IPS DF 6.9 (cell line): ENCODE measurements at places on chromosomes 7 and 10.

- no peak for DNase-seq
Measured at GRCh38 chr10:66671064-66671463, 254.8 kb upstream of the LRRTM3 start.

GRCh38 chr7:131145770-131146169 is 181.9 kb upstream of the MKLN1 start:
- DNase-seq = no peak

DNA sequence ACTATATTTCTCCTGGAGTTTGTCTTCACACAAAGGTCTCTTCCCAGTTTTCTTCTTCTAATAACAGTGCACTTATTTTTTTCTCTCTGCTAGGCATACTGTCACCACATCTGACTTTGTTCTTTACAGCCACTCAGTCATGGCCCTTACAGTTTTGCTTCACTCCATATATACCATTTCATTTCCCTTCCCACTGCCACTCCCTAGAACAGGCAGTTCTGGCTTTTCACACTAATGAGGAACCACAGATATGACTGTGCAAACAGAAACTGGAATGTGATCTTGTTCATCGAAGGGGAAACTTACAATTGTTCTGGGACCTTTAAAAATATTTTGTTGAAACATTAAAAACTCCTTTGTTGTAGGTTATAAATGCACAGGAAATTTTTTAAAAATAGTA is 67.3 kb downstream of the EPDR1 start:
- no peak for DNase-seq

- no peak for DNase-seq
Measured at GRCh38 chr7:158028971-158029370, 558.7 kb downstream of the PTPRN2 start.

GRCh38 chr7:42931447-42931833 is 534 bp downstream of the PSMA2 start:
- no peak for DNase-seq

DNA sequence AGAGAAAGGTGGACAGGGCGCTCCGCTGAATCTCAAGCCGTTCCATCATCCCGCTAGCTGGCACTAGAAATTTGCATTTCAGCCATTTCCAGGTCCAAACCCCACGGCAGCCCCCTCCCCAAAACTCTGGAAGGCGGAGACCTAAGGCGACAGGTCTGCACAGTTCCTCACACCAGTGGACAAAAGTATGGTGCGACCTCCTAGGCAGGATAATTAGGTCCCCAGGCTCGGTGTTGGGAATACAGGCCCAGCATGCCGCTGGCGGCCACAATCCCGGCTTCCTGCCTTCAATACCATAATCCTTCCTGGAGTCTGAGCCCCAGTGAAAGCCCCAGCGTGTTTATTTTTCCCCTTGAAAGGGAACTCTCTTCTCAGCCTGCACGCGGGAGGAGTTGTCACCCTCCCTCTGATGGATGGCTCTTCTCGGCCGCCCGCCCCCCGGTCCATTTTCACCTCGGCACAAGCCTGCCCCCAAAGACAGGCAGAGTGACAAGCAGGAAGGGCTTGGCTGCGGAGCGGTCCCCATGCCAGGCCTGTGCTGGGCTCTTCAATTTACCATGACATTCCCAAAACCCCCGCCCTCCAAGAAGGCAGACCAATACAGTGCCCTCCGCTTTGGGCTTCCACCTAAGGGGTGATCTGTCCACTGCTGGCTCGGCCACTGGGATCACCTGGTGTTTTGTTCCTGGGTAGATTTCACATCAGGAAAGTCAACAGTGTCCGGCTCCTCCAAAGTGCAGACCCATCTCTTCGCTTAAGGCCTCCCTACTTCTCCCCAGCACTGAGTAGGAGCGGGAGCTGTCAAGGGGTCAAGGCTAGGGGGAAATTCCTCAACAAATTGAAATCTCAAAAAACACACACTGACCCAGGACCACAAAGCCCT is 2.2 kb downstream of the FGFR2 start:
- no peak for DNase-seq

DNA sequence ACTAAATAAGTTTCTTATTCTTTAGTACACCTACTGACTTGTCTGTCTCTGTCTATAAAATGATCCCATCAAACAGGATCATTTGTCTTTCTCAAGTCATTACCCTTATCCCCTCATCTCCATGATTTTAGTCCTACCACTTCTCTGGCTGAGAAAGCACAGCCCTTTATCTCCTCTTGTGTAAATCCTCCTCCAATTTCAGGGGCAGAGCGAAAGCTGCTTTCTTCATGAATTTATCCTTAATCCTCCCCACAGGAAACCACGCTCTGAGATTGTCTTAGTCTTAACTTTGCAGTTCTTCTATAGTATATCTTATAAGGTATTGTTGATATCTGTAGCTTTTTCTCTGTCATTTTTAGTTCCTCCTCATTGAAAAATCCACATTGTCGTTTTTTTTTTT is 239.7 kb upstream of the PLXDC2 start:
- no peak for DNase-seq

- DNase-seq = no peak
Measured at GRCh38 chr7:80272560-80273239, 138.1 kb downstream of the GNAI1 start.

DNA sequence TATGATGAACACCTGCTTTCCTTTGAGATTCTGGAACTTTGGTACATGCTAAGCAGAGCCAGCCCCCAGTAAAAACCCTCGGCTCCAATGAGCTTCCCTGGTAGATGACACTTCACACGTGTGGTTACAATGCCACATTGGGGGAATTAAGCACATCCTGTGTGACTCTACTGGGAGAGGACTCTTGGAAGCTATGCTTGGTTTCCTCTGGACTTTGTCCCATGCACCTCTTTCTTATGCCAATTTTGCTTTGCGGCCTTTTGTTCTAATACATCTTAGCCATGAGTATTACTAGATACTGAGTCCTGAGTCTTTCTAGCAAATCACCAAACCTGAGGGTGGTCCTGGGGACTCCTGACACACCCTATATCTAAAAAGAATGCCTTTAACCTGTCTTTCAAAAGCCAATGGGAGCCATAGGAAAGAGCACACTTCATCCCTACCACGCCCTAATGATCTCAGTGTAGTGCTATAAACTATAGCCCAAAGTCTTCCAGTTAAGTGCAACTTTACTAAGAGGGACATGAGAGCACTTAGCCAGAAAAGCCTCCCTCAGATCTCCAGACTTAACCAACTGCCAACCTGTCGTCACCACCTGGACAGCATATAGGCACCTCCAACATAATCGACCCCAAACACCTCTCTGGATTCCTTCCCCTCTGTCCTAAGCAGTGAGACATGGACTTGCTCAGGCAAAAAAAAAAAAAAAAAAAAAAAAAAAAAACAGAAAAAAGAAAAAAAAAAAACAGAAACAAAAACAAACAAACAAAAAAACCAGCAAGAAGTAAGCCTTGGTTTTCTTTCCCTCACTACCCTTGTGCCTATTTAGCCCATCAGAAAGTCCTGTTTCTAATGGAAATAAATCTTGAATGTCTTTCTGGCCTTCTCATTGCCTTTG is 37.4 kb downstream of the CCDC6 start:
- no peak for DNase-seq

DNA sequence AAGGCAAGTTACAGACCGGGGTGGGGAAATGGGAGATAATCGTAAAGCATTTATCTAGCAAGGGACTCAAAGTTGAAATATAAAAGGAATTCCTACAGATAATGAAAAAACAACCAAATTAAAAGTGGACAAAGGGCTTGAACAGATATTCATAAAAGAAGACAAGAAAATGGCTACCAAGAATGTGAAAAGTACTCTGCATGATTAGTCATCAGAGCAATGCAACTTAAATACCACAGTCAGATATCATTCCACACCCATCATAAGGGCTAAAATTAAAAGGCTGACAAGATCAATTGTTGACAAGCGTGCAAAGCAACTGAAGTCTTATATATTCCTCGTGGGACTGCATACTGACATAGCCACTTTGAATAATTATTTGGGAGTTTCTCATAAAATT is 124.6 kb upstream of the RSU1 start:
- DNase-seq = no peak

GRCh38 chr7:101935521-101936141 is 118.2 kb downstream of the CUX1 start:
- DNase-seq = no peak

GRCh38 chr10:21820952-21821351 is 182.6 kb downstream of the DNAJC1 start:
- DNase-seq = no peak

- DNase-seq = no peak
Measured at GRCh38 chr7:110486549-110486948, 604.4 kb upstream of the LRRN3 start.

DNA sequence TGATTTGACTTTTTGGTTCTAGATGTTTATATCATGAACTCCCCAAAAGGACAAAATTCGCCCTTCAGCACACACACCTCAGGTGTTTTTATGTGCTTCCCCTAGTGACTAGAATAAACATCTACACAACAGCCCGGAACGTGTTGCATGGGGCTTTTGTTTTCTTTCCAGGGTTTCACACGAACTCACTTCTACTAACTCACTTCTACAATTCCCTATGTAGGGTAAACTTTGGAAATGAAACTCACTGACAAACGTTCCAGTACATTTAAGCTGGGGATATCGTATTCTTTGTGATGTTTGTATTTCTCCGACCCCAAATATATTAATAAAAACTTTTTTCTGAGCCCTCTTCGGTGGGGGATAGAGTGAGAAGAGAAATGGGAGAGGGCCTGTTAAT is 1.4 kb downstream of the TRA2A start:
- DNase-seq = no peak

GRCh38 chr7:73342645-73343044 is 14.7 kb downstream of the FKBP6 start:
- no peak for DNase-seq

GRCh38 chr7:66213637-66214036 is 8.5 kb downstream of the TPST1 start:
- DNase-seq = no peak

GRCh38 chr10:77431209-77431611 is 206.4 kb downstream of the KCNMA1 start:
- DNase-seq = no peak

GRCh38 chr10:126006906-126007305 is 110.5 kb downstream of the FANK1 start:
- no peak for DNase-seq

DNA sequence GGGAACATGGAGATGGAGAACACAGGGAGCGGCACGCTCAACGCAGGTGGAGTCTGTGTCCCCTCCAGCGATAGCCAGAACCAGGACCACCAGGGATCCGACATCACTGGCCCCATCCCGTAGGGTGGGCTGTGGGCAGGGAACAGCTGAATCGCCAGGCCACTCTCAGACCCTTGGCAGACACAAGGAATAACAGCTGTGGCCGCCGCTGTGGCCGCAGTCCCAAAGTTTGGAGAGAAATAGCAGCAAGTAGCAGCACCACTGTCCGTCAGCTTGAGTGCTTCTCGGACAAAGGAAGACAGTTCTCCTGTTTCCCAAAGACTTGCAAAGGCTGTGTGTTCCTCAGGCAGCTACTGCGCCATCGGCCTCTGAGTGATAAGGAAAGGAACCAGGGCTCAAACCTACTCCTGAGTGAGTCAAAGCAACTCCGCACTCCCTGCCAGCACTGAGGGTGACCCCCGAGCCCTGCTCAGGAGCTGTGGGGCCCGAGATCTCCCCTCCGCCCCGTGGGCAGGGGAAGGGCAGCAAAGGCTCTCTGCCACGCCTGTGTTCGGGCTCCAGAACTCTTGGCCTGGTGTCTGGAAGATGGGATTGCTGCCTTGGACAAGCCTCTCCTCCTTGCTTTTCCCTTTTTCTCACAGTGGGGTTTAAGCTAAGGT is 82.3 kb upstream of the FAM20C start:
- DNase-seq = no peak

GRCh38 chr7:8133188-8133848 is 128.6 kb downstream of the ICA1 start:
- no peak for DNase-seq

DNA sequence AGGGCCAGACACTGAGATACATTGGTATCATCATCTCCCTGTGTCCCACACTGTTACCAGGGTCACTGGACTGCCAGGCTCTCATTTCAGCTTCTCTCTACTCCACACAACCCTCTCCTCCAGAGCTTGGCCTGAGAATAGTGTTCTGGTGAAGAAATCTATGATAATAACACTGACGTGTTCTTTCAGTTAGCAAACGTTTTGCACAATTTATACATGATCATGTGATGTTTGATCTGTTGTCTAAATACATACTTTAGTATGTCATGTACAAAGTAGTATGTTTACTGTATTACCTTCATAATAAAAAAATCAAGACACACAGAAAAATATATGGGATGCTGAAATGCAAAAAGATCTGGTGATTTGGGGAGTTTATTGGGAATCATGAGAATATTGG is 5.0 kb downstream of the SLC16A9 start:
- no peak for DNase-seq

GRCh38 chr7:122136078-122136477 is 8.0 kb downstream of the AASS start:
- no peak for DNase-seq

GRCh38 chr10:104077247-104077646 is 8.4 kb downstream of the COL17A1 start:
- DNase-seq = no peak

- peak; percentile 84 for DNase-seq
Measured at GRCh38 chr7:51327287-51327717, 10.7 kb upstream of the COBL start.

- no peak for DNase-seq
Measured at GRCh38 chr7:155483868-155484325, 26.0 kb downstream of the EN2 start.

- DNase-seq = no peak
Measured at GRCh38 chr7:44489955-44490350, 505 bp downstream of the NUDCD3 start.

DNA sequence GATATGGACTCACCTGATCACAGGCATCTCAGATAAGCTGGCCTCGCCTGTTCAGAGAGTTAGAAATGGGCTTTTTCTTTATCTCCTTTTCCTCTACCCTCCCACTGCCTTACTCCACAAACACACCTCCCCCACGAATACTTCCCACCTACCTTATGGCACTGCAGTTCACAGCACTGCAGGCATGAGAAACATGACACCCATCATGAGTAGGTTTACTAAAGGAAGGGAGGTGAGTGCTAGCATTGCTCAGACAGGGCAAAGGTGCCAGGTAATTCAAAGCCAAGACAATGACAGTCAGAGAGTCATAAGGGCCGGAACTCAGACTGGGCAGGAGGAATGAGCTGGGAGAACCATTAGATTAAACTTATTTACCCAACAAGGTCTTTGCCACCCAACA is 220.6 kb downstream of the FAM107B start:
- no peak for DNase-seq

DNA sequence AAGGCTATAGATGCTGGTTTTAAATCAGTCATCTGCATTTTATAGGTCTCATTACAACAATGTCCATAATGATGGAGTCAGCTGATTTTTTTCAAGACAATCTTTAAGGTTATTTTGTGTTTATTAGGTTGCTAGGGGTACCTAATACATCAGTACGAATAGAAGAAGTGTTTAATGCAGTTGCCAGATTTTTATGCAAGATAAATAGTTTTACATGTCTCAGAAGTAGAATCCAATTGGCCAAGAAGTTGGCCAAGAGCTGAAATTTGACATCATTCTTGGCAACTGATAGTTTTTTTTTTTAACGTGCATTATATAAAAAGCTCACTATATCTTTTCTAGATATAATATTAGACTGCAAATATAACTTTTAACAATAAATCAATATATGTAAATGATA is 208.5 kb downstream of the TRIL start:
- no peak for DNase-seq
